ENCODE measurements at places on chromosomes 6 and 20.

GRCh38 chr6:137637121-137637520, 142.9 kb upstream of the OLIG3 start:
- no peak for DNase-seq

- no peak for DNase-seq
These were observed 10.5 kb downstream of the SUMO4 start for GRCh38 chr6:149410557-149410956.

GRCh38 chr20:50359607-50360217, 150.5 kb upstream of the PTPN1 start:
- no peak for DNase-seq

- no peak for DNase-seq
These were observed 34.4 kb downstream of the CBFA2T2 start for GRCh38 chr20:33524261-33524660.

DNA sequence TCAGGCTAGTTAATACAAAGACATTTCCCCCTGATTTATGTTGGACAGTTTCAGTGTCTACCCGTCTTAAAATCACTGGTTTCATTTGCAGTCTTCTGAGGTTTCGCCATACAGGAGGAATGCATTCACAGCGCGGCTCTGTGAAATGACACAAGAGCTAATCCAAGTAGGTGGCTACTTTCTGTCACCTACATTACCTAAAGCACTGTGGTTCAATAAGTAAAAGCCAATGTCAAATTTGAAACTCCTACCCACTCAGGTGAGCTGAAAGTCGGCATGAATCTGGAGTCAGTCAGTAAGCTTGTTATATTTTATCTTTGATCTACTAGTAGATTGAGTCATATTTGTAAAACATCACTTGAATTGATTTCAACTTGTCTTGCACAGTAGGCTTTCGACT, 370.8 kb downstream of the LAMA2 start:
- no peak for DNase-seq
